ENCODE measurements at places on chromosomes 1 and 21.

- DNase-seq: no peak
Measured at GRCh38 chr1:50157306-50157941, 48.7 kb downstream of the ELAVL4 start.

DNA sequence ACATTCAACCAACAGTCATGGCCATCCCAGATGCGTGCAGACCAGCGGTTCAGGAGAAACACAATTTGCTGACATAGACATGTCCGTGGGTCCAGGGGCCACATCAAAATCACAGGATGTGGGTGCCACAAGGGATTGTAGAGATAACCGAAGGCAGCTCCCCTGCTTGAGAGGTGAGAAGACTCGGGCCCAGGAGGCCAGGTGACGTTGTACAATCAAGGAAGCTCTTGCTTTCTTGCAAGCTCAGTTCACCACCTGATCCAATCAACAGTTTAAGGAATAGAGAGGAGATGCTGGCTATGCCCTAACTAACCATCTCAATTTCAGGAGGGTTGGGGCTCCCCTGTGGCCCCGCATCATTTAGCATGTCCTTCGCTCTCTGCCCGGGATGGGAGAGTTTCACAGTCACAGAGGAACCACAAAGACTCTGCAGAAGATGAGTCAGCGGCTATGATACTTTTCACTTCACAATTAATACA is 19.5 kb downstream of the UBASH3A start:
- no peak for DNase-seq

DNA sequence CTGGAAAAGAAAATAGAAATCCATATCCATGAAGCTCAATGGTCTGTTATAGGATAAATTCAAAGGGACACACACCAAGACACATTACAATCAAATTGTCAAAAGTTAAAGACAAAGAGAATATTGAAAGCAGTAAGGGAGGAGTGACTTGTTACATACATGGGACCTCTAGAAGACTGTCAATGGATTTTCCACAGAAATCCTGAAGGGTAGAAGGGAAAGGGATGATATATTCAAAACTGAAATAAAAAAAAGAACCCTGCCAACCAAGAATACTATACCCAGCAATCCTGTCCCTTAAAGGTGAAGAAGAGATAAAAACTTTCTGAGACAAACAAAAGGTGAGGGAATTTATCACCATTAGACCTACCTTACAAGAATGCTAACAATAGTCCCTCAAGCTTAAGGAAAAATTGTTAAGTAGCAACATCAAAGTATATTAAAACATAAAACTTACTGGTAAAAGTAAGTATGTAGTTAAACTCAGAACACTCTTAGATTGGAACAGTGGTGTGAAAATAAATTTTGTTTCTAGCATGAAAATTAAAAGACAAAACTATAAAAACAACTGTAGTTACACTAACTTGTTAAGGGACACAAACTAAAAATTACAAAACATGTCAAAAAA is 103.2 kb upstream of the APP start:
- no peak for DNase-seq

GRCh38 chr1:241765390-241765789 is 82.6 kb upstream of the EXO1 start:
- DNase-seq: no peak

DNA sequence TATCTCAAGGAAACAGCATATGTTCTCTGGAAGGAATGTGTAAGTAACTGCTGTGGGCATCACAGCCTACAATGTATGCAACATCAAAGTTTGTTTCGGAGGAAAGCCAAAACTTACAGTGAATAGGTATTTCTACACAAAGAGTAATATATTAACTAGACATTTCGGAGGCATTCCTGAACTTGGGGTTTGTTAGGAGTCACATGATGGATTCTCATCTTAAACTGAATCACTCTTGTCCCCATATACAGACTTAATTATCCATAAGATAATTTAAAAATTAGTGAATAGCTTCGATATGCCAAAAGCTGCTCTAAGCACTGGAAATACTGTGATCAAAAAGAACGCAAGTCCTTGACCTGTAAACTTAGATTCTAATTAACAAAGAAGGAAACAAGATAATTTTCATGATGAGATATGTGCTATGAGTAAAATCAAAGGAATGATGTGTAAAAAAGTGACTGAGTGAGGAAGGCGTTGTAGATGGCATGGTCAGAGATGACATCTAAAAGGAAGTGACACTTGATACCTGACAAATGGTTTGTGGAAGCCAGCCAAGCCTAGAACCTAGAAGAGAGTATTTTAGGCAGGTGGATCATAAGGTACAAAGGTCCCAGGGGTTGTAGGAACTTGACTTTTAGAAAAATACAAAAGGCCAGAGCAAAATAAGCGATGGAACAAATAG is 273.1 kb downstream of the MRPL39 start:
- DNase-seq: no peak

DNA sequence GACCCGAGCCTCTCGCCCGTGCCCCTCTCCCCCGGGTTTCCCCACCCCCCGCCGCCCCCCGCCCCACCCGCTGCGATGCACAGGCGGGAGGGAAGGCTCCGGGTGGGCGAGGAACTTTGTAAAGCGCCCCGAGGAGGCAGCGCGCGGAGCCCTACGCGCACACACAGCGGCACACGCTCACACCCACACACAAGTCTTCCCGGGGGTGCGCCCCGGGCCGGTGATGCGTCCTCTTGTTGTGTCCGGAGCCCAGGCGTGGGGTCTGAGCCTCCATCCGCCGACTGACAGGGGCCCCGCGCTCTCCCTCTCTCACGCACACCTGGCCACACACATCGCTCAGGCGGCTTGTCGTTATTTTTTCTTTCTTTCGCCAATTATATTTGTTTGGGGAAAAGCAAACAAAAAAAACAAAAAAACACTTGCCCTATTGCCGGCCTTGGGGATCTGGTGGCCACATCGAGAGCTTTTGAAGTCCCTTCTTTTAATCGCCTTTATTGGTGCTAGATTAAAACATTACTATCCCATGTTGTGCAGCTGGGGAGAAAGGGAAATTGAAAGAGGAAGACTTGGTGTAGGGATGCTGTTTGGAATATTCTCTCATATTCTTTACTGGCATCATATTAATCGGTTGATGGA is 770 bp downstream of the NTNG1 start:
- no peak for DNase-seq

- no peak for DNase-seq
Measured at GRCh38 chr1:84643183-84643582, 47.1 kb downstream of the SSX2IP start.

DNA sequence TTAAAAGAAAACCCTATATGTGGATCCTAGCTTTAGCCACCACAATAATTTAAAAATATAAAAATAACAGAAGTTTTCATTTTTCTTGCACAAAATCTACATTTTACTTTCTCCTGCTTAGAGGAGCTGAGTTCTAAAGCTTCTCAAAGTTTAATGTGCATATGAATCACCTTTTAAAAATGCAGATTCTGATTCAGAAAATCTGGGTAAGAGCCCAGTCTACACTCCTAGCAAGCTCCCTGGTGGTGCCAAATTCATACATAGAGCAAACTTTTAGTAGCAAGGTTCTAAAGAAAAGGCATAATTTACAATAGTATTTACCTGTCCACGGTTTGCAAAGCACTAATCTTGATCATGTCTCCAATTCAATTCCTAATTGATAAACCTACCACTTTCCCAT is 19.3 kb downstream of the RSBN1 start:
- DNase-seq: no peak

GRCh38 chr1:46302641-46303037 is 777 bp downstream of the LRRC41 start:
- DNase-seq: no peak

DNA sequence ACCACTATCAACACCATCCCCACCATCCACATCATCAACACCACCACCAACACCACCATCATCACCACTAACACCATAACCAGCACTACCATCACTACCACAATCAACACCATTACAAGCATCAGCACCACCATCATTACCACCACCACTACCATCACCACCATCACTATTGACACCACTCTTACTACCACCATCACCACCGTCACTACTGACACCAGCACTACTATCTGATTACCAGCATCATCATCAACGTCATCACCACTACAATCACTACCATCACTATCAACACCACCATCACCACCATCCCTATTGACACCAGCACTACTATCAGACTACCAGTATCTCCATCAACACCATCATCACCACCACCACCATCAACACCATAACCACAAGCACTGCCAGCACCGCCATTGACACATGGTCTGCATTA is 106.1 kb upstream of the RUNX3 start:
- no peak for DNase-seq

- DNase-seq: no peak
Measured at GRCh38 chr1:231207437-231207836, 33.6 kb upstream of the GNPAT start.

DNA sequence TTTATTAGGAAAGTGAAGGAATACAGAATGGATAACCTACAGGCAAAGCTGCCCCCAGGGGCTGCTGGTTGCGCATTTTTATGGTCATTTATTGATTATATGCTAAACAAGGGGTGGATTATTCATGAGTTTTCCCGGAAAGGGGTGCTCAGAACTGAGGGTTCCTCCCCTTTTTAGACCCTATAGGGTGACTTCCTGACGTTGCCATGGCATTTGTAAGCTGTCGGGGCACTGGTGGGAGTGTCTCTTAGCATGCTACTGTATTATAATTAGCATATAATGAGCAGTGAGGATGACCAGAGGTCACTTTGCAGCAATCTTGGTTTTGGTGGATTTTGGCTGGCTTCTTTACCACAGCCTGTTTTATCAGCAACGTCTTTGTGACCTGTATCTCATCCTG is 5.9 kb upstream of the ASAP3 start:
- no peak for DNase-seq

- DNase-seq: no peak
Measured at GRCh38 chr1:30413111-30413440, 310.3 kb downstream of the MATN1 start.

DNA sequence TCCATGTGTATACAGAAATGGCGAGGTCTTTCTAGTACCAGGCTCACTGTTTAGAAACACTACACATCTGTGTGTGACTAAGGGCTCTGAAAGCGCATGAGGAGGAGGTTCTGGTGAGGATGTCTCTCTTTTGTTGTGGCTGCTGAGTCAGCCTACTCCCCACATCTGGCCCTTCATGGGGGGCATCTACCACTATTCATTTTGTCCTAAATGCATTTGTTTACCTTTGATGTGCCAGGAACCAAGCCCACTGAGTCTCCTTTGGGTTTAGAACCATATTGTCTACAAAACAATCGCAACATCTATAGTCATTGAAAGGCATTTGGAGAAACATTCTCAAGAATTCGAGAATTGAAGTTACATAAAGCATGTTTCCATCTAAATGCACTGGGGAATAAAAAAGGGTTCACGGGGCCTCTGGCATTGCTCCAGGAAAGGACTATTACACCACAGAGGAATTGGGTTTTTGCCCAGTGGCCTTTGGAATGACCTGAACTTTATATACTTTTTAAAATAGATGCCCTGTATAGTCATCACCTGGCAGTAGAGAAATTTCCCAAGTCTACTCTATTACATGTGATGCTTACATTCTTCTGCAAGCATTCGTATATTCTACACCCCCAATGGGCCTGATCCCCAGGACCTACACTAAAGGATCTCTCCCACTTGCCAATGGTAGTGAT is 35.1 kb upstream of the ADORA3 start:
- no peak for DNase-seq

- no peak for DNase-seq
Measured at GRCh38 chr21:45396620-45396995, 8.4 kb upstream of the COL18A1 start.

DNA sequence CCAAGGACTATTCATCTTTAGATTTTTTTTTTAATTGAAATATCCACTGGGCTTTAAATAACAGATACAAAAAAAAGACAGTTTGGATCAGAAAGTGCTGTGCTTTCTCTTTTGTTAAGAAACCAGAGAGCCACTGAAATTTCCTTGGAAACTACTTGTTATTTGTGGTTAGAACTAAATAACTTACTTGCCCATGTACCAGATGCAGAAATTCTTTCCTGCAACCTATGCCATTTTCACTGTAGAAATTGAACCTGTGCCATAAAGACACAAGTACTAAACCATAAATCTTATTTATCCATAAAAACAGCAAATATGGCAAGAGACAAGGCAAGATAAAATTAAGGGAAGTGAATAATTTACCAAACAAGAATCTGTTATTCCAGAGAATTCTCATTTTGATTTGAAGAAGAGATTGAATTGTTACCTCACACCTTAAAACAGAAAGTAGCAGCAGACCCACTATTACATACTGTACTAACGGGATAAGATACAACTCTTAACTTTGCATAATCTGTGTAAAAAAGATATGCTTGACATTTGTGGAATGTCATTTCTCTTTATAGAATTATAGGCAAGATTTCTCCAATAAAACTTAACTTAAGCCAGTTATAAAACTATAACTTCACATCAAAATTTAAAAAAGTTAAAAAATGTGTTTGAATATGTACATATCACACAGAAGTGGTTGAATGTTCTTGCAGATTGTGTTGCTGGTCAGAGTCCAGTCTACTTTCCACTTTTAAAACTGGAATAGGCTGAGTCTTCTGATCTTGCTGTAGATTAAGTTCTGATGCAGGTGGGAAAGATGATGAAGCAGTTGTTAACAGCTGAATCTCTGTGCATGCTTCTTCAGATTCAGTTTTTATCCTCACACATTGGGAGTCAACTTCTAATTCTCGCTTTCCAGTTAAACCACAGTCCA is 6.3 kb upstream of the PHTF1 start:
- DNase-seq: no peak

DNA sequence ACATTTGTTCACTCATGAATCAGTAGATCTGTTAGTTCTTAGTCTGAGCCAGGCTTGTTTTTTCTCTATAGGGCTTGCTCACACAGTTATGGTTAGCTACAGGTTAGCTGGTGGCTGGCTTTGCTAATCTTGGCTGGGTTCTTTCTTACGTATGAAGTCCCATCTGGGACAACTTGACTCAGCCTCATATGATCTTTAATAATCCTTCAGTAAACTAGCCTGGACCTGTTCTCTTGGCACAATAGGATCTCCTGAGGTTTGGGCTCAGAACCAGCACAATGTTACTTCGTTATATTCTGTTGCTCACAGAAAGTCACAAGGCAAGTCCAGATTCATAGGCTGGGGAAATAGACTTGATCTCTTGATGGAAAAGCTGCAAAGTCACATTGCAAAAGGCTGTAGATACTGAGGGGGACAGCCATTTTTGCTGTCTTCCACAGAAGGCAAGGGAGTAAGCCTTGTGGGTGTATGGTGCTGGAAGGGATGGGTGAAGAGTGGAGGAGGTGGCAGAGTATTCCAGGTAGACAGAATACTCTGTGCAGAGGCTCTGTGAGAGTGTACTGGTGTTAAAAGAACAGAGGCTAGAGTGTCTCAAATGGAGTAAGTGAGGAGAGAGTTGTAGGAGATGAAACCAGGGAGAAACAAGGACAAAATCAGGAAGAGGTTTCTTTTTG is 24.4 kb downstream of the EFCAB7 start:
- no peak for DNase-seq

Data from activated T-helper 1 cell treated with anti-CD3 and anti-CD28 coated beads, Interleukin-2, amount 50 U/mL, for 16 hours (primary cell).